ENCODE measurements at places on chromosomes 5 and 9.

DNA sequence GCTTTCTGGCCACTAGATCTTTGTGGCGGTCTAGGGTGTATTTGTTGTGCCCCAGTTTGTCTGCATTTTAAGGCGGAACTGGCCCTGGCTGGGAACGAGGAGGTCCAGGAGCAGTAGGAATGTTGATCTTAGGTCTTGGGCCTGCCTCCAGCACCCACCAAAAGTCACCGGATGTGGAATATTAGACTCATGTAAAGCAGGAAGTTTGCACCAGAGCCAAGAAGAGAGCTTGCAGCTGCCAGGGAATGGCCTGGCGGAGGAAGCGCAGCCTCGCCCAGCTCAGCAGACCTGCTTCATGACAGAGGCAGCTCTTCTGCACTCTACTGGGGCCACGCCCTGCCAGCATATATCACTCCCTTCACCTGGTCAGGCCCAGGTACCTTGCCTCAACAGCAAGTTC lies 3.3 kb downstream of the GPX3 start:
- no peak for DNase-seq

- DNase-seq = no peak
Measured at GRCh38 chr9:136295542-136296433, 8.1 kb downstream of the CCDC187 start.

- DNase-seq = no peak
Measured at GRCh38 chr9:1355656-1356055, 305.5 kb downstream of the DMRT2 start.

- DNase-seq = no peak
Measured at GRCh38 chr9:21974343-21974721, 19.9 kb downstream of the CDKN2A start.
